Stimulated activated CD8-positive, alpha-beta memory T cell treated with anti-CD3 and anti-CD28 coated beads, Interleukin-12 subunit alpha, Interleukin-12 subunit beta, amount 100 ng/mL, for 1 hour (primary cell): ENCODE measurements at places on chromosomes 7 and 10.

- DNase-seq, result no peak
These were observed 330.6 kb downstream of the CCSER2 start for GRCh38 chr10:84659027-84659426.

DNA sequence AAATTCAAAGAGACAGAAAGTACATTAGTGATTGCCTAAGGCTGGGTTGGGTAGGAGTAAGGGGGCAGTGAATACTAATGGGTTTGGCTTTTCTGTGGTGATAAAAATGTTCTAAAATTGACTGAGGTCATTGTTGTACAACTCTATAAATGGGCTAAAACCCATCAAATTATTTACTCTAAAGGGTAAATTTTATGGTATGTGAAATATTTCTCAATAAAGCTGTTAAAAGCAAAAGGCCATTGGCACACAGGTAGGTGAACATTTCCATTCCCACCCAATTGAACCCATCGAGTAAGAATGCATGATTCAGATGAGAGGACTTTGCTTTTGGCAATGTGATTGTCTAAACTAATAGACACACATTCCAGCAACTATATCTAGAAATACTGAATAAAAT lies 579.4 kb downstream of the GATA3 start:
- DNase-seq, result no peak

GRCh38 chr10:91487911-91488582 lies 77.9 kb downstream of the HECTD2 start:
- DNase-seq, result no peak

- DNase-seq, result no peak
These were observed 66.3 kb upstream of the KLF6 start for GRCh38 chr10:3850999-3851937.

DNA sequence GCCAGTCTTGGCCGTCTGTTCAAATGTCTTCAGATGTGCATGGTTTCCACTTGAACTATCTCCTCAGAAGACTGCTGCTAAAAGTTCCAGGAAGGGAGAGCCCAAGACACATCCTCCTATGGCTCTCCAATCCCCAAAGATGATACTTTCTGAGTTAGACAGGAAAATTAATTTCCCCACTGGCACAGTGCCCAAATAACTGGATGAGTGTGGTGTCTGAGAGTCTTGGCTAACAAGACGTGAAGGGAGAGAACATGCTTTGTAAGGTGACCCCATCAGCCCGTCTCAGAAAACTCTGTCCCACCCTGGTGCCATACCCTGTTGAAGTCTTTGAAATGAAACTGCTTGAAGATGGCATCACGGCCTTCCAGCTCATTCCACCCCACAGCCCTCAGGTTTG lies 2.9 kb downstream of the PCBD1 start:
- DNase-seq, result no peak
